ENCODE measurements at places on chromosomes 6 and 20.

- no peak for DNase-seq
Observed at GRCh38 chr6:25122001-25122400, 157.2 kb upstream of the CARMIL1 start.

DNA sequence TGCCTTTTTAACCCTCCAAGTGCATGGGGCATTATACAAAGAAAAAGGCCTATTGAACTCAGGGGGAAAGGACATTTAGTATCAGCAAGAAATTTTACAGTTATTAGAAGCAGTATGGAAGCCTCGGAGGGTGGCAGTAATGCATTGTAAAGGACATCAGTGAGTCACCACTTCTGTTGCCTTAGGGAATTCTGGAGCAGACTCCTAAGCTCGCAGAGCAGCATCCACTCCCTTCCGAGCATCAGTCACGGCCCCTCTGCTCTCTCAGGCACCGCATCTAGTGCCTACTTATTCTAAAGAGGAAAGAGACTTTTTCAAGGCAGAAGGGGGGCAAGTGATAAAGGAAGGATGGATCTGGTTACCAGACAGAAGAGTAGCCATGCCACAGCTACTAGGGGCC lies 296.5 kb downstream of the RNGTT start:
- DNase-seq: no peak

GRCh38 chr20:11266571-11266970 lies 592.8 kb upstream of the JAG1 start:
- no peak for DNase-seq

DNA sequence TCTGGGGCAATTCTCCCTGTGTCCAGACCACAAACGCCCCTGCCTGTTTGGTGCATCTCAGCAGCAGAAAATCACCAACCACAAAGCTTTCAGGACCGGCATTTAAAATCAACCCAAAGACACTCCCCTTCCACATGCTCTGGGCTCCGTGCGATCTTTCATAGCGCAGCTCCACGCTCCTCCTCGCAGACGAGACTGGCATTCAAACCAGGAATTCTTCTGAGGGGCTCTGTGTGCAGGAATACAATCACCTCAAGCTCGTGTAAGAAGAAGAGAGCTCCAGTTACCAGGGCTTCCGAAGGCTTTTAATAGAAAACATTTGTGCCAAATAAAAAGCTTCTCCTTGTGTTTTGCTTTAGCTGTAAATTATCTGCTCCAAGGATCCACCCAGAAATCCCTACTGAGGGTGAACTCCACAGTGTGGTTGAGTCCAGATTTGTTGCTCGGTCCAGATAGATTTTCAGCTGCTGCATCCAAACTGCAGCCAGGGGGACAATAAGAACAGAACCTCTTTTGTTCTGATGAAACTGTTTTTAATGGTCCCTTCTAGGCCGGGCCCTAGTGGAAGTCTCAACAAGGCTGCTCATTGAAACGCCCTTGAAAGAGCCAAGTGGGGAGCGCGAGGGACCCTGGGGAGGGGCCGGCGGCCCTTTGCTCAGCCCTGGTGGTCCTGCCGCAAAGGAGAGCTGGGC lies 16.4 kb upstream of the BMP7 start:
- DNase-seq: no peak

- DNase-seq: no peak
Observed at GRCh38 chr20:19915111-19915798, 101.9 kb upstream of the NAA20 start.

GRCh38 chr6:16739329-16739801 lies 21.9 kb downstream of the ATXN1 start:
- DNase-seq: no peak

GRCh38 chr6:165484178-165484889 lies 174.9 kb upstream of the C6orf118 start:
- DNase-seq: no peak

DNA sequence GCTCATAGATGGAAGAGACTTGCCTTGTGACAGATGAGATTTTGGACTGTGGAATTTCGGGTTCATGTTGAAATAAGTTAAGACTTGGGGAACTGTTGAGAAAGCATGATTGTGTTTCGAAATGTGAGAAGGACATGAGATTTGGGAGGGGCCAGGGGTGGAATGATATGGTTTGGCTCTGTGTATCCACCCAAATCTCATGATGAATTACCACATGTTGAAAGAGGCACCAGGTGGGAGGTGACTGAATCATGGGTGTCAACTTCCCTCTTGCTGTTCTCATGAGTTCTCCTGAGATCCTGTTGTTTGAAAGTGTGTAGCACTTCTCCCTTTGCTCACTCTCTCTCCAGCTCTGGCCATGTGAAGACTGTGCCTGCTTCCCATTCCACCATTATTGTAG lies 17.9 kb downstream of the AHI1 start:
- DNase-seq: no peak

DNA sequence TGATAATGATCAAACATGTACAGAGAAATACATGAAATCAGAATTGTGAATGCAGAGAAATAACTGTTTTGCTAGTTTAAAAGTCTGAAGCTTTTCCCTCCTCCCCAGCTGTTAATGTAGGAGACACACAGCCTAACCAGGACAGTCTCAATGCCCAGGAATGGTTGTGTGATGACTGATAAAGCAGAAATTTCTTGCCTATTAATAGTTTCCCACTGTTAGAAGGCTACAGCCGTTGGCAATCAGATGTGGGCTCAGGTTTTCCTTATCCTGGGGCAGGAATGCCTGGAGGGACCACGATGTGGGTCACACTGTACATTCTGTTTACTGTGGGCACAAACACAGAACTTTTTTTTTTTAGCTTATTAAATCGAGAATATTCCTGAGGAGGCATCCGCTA lies 1.9 kb downstream of the PPP1R3D start:
- DNase-seq: no peak

GRCh38 chr6:15296735-15297134 lies 50.9 kb downstream of the JARID2 start:
- no peak for DNase-seq

- DNase-seq: no peak
Observed at GRCh38 chr20:50837532-50838321, 42.9 kb downstream of the BCAS4 start.

DNA sequence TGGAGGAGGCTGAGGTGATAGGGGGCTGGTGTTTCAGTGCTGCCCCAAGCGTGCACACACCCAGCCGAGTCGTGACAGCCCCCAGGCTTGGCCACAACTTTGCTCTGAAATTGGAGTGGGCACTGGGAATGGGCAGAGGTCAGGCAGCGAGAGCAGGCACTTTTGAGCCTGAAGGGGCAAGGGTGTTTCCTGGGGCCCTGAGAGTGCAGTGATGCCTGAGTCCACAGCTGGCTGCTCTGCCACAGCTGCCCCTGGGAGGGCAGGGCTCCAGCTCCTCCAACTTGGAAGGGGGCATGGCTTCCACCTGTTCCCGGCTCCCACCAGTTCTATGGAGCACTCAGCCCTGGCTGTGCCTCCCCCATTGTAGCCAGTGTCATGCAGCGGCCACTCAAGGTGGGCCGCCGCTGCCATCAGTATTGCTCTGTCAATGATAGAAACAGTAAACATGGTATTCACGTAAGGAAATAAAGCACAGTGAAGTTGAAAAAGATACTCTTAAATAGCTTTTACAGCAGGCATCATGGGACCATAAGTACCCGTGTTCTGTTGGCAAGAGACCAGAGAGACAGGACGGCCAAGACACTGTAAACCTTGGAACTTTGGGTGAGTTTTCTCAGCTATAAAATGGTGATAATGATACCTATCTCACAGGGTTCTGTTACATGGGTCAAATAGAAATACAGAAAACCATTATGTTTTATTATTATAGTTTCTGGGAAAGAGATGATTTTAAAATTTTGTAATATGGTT lies 108.9 kb downstream of the THEMIS start:
- no peak for DNase-seq

- no peak for DNase-seq
Observed at GRCh38 chr6:167512696-167513375, 187.9 kb downstream of the TTLL2 start.

- DNase-seq: no peak
Observed at GRCh38 chr6:134058622-134059366, 6.4 kb upstream of the SLC2A12 start.

DNA sequence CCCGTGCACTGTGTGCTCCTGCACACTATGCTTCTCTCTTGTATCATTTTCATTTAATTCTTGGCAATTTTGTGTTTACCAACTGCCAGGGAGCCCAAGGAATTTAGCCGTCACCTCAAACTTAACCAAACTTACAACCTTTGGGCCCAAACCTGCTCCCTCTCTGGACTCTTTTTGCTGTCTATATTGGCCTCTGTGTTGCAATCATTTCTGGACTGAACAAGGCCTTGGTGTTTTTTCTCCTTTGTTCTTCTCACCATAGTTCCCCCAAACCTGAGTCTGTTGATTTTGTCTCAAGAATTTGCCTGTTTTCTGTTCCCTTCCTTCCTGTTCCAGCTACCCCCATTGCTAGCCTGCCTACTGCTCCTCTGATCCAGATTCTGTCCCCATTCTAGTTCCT lies 19.2 kb downstream of the DCBLD1 start:
- DNase-seq: no peak

DNA sequence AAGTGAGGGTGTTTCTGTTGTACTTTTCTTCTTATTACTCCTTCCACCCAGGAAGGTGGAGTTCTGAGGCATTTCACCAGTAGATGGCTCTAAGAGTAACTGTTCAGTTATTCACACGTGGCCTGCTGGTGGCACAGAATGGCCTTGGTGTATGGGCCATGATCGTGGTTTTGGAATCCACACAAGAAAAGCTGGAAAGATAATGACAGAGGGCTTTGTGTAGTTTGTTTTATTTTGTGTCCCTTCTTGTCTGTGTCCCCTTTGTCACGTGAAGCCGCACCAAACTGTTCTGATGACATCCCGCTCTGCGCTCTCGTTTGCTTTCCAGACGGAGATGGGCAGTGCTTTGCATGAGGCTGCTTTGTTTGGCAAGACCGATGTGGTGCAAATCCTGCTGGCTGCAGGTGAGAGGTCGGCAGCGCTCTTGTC lies 93.4 kb downstream of the ANKS1A start:
- no peak for DNase-seq

- no peak for DNase-seq
Observed at GRCh38 chr6:41931792-41932191, 9.8 kb downstream of the CCND3 start.

DNA sequence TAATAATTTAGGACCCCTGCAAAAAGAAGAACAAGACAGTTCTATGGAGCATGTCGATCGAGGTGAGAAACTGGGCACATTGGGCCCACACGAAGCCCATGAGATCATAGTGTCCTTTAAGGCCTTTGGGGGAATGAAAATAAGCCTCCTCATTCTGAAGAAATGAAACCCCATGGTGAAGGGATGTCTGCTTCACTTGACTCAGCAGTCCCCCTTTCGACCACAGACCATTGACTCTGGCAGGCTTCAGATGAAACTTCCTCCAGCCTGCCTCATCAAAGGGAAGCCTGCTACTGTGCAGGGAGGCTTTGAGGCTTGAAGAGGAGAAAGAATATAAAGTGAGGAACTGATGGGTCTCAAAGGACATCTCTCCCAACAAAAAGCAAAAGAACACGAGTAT lies 144.2 kb upstream of the FBXL4 start:
- no peak for DNase-seq

GRCh38 chr20:10357061-10357708 lies 76.8 kb downstream of the MKKS start:
- no peak for DNase-seq

DNA sequence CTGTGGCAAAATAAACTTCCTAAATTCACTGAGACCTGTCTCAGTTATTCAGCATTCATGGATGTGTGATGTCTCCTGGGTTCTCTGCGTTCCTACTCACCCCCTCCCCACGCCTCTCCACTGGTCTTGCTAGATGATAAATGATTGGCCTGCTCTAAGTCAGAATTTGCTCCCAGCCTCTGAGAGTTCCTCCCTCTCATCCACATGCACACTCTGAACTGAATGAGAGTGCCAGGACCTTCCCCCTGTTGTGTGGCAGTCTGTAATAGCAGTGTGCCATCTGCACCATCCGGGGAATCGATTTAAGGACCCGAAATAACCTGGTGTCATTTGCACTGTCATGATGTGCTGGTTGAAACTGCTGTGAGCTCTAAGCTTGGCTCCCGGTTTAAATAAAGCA lies 135.8 kb upstream of the AFDN start:
- DNase-seq: no peak

DNA sequence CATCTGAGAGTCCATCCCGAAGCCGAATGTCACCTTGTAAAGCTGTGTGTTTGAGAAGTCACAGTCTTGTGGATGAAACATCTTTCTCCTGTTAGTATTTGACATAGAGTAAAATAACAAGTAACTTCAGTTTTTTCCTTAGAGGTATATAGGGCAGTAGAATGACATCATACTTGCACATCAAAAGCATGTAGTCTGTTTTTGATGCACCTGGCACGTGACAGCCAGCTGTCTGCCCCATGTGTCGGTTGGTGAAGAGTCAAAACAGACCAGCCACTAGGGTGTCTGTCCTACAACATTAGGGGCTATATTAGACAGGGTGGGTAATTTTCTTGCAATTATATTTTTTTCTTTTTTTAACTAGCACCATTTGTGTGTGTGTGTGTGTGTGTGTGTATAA lies 70.2 kb downstream of the SNX9 start:
- DNase-seq: no peak

- DNase-seq: no peak
Observed at GRCh38 chr20:11207749-11208502, 534.1 kb upstream of the JAG1 start.

- DNase-seq: no peak
Observed at GRCh38 chr20:23201658-23202057, 115.5 kb upstream of the CD93 start.

GRCh38 chr6:12761376-12762115 lies 45.0 kb downstream of the PHACTR1 start:
- no peak for DNase-seq

- DNase-seq: no peak
Observed at GRCh38 chr20:22499515-22500166, 84.7 kb downstream of the FOXA2 start.

DNA sequence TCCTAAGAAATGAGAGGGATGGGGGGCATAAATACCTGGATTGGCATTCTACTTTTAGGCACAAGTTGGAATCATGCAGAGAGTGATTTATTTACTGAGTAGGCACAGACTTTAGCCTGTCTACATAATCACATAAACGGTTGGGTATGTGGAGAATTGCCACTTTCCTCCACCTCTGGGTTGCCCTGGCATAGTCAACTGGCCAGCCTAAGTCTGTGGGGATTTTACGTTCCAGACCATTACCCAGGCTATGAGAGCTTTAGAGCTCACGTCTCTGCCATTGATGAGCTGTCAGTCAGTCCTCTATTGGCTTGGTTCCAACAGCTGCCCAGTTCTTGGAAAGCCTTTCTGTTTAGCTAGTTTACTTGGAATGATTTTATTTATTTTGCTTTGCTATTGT lies 5.0 kb upstream of the BHLHE23 start:
- DNase-seq: no peak

Measured in stimulated activated CD4-positive, alpha-beta T cell treated with anti-CD3 and anti-CD28 coated beads, Interleukin-2, amount 100 ng/mL, for 24 hours (primary cell).